Stimulated activated CD4-positive, alpha-beta T cell treated with anti-CD3 and anti-CD28 coated beads, Interleukin-15, amount 100 ng/mL, for 1 hour (primary cell): ENCODE measurements at places on chromosomes 1 and 21.

- DNase-seq: no peak
Measured at GRCh38 chr1:161915051-161915503, 108.6 kb downstream of the OLFML2B start.

- DNase-seq: no peak
Measured at GRCh38 chr21:31213787-31214186, 130.3 kb downstream of the TIAM1 start.

GRCh38 chr1:217272385-217272784 lies 358.5 kb downstream of the GPATCH2 start:
- DNase-seq: no peak

DNA sequence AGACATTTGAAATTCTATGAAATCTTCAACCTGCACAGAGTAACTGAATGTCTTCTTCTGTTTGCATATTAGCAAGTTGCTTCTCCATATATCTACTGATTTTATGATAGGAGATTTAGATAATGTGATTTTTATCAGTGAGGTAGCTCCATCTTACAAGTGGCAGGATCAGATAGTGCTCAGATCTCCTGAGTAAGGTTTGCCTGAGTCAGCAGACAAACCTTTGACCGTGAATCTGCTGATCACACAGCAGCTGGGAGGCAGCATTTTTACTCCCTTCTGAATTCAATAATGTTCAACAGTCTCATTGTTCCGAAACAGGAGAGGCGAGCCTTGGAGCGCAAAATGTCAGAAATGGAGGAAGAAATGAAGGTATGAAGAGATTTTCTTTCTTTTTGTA lies 141.4 kb downstream of the SYT2 start:
- no peak for DNase-seq

GRCh38 chr1:27391511-27392095 lies 819 bp upstream of the GPR3 start:
- no peak for DNase-seq

DNA sequence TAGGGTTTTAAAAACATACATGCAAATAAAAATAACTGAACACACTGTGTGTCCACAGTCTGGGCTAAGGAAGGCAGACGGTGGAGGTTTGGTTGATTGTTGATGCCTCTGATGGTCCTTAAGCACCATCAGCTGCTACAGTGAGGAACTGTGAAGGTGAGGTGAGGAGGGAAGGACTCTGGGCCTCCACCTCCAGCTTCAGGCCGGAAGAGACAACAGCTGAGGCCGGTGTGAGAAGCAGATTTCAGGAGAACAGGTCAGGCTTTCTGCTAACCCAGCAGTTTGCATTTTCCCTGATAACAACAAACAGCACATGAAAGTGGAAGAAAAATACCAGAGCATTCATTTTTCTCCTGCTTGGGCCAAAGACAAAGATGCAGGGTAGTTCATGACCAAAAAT lies 189.9 kb upstream of the AJAP1 start:
- no peak for DNase-seq

- no peak for DNase-seq
Measured at GRCh38 chr1:19070197-19070651, 113.7 kb upstream of the IFFO2 start.

- no peak for DNase-seq
Measured at GRCh38 chr1:34529935-34530859, 224.7 kb upstream of the GJB5 start.

GRCh38 chr1:19635646-19636045 lies 8.5 kb upstream of the NBL1 start:
- no peak for DNase-seq

DNA sequence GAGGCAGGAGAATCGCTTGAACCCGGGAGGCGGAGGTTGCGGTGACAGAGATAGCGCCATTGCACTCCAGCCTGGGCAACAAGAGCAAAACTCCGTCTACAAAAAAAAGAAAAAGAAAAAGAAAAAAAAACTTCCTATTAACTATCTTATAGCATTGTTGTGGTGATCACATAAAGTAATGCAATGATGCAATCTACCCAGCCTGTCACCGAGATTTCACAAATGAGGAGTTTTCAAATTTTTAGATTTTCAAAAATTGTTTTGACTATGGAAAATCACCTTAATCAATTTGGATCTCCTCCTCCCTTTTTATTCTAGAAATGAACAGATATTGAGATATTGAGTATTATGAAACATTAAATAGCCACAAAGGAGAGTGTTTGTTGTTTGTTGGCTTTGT lies 8.0 kb downstream of the FMO5 start:
- no peak for DNase-seq

GRCh38 chr1:8293641-8294169 lies 24.2 kb upstream of the SLC45A1 start:
- DNase-seq: no peak

- no peak for DNase-seq
Measured at GRCh38 chr1:95325349-95325748, 91.3 kb downstream of the RWDD3 start.

GRCh38 chr1:24878045-24878444 lies 52.0 kb downstream of the RUNX3 start:
- no peak for DNase-seq

- DNase-seq: no peak
Measured at GRCh38 chr1:25900219-25900618, 6.0 kb downstream of the STMN1 start.

GRCh38 chr1:27664291-27664690 lies 7.7 kb downstream of the IFI6 start:
- no peak for DNase-seq

GRCh38 chr1:28078680-28079626 lies 9.5 kb downstream of the EYA3 start:
- DNase-seq: no peak

DNA sequence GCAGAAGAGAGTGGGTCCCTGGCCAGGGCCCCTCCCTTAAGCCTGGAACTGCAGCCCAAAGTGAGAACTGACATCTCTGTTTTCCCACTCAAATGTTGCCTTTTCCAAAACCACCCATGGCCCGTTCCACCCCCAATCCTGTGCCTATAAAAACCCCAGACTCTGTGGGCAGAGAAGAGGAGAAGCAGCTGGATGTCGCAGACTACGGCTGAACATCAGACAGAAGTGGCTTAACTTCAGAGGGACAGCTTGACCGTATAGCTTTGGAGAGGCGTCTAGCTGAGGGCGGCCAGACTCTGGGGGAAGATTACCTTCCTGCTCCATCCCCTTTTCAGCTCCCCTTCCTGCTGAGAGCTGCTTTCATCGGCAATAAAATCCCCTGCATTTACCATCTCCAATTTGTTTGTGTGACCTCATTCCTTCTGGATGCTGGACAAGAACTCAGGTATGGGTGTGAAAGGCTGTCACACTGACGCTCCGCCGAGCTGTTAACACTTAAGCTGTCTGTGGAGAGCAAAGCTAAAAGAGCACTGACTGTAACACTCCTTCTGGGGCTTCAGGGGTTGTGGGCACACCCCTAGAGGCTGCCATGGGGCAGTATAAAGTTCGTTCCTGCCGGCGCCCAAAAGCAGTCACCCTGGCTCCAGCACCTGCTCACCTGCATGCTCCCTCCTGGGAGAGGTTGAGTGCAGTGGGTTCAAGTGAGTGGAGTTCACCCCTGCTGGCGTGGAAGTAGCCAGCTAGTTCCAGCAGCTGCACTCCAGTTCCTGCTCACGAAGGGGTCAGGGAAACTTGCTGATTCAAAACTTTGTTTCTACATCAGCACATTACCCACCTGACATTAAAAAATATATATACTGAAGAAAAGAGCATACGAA lies 19.6 kb upstream of the ERO1B start:
- DNase-seq: no peak

DNA sequence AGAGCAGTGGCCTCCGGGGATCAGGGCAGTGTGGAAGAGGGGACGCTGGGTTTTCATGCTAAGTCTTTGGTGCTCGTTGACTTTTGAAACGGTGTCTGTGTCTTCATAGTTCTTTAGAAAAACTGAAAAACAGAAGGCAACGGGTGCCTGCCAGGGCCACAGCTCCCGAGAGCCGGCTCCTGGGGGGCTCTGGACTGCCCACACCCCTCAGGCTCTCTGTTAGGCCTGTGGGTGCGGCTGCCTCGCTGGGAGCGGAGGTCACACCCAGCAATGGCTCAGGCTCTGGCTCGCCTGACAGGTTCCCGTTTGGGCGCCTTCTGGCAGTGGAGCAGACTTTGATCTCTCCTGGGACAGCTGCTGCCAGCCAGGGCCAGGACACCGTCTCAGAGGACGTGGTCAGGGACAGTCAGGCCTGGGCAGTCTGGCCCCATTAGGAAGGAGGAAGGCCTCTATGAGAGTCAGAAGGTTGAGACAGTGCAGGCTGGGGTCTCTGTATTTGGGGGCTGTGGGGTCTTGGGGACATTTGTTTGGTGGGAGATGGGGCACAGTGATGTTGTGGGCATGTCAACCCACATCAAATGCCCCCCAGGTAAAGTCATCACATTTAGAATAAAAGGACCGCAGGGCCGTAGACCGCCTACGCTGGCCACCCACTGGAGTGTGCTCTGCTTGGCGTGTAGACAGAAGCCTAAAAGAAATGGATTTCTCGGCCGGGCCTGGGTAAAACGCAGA lies 5.6 kb downstream of the ARHGEF16 start:
- DNase-seq: no peak

DNA sequence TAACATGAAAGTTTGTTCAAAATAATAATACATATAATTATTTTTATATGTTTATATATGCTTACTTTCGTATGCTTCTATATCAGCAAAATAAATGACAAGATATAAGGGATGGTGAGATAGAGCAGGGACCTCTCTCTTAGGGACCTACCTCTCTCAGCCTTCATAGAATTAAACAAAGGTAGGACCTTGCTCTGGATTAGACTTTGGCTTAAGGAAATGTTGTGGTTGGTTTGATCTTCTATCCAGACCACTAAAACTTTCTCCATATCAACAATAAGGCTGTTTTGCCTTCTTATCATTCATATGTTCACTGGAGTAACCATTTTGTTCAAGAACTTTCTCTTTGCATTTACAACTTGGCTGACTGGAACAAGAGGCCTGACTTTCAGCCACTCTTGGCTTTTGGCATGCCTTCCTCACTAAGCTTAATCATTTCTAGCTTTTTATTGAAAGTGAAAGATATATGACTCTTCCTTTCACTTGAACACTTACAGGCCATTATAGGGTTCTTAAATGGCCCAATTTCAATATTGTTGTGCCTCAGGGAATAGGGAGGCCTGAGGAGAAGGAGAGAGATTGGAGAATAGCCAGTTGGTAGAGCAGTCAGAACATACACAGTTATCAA lies 14.4 kb downstream of the FRRS1 start:
- DNase-seq: no peak

GRCh38 chr21:36964827-36965719 lies 1.4 kb downstream of the HLCS start:
- no peak for DNase-seq

GRCh38 chr1:40382601-40383000 lies 9.1 kb downstream of the SMAP2 start:
- no peak for DNase-seq

- DNase-seq: no peak
Measured at GRCh38 chr1:24996983-24997893, 67.2 kb upstream of the RUNX3 start.

GRCh38 chr1:67339623-67340343 lies 32.1 kb downstream of the IL12RB2 start:
- no peak for DNase-seq

GRCh38 chr1:60598041-60598910 lies 484.1 kb upstream of the NFIA start:
- DNase-seq: no peak

- no peak for DNase-seq
Measured at GRCh38 chr21:31576428-31576827, 83.1 kb upstream of the SOD1 start.

DNA sequence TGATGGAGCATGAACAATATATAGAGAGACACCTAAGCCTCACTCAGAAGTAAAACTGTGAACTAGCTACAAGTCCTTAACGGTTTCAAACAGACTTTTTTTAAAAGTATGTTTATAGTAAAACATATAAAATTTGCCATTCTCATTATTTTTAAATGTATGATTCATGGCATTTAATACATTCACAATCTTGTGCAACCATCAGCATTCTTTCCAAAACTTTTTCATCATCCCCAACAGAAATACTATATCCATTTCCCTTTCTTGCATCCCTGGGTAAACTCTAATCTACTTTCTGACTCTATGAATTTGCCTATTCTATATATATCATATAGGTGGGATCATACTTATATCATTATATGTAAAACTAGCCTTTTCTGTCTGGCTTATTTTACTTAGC lies 25.5 kb downstream of the EVI5 start:
- DNase-seq: no peak

GRCh38 chr1:44973645-44974044 lies 12.8 kb downstream of the EIF2B3 start:
- no peak for DNase-seq

DNA sequence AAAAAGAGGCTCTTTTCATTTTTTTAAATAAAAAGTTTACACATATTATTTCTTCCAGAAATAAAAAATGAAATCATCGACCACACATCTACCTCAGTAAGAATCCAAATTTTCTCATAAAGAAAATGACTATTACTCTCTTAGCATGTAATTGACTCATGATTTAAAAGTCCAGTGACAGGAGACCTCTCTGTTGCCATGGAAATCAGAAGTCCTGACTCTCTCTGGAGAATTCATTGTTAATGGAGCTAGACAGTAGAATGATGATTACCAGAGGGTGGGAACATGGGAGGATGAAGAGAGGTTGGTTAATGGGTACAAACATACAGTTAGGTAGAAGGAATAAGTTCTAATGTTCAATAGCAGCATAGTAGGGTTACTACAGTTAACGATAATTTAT lies 5.0 kb upstream of the CLCA4 start:
- DNase-seq: no peak

DNA sequence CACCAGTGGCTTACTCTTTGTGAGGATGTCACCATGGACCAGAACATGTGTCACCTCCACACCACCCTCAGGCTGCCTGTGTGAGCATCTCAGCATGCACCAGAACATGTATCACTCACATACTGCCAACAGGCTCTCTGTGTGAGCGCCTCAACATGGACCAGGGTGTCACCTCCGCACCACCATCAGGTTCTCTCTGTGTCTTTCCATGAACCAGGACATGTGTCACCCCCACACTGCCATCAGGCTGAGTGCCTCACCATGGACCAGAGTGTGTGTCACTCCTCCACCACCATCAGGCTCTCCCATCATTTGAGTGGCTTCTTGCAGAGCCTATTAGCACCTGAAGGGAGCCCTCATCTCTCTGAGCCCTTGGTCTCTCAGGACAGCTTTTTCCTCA lies 125.2 kb downstream of the ZNF648 start:
- no peak for DNase-seq

DNA sequence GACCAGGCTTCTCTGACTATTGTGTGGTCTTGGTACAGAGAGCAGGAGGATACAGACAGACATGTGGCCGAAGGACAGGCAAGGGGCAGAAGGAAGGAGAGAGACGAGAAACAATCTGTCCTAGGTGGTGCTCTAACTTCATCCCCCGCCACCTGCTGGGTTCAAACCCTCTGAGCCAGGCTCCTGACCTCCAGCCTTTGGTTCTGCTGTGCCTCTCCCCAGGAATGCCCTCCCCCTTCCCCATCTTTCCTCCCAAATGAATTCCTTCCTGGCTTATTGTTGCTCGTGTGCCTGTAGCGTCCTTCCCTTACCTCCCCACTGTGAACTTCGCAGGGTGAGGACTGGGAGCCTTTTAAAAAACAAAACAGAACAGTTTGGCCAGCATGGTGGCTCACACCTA lies 5.4 kb downstream of the TCEA3 start:
- DNase-seq: no peak

- no peak for DNase-seq
Measured at GRCh38 chr1:8863794-8864233, 14.7 kb downstream of the ENO1 start.

GRCh38 chr1:201267481-201268229 lies 15.7 kb upstream of the PKP1 start:
- DNase-seq: no peak
